ENCODE measurements at places on chromosomes 1 and 21. TPM values are rescaled to one million over a fixed set of nuclear protein-coding genes. Genes with fewer than 3 reads are reported as not detected.

COL8A2 gene
- not detected for total RNA-seq

HFM1 gene
- total RNA-seq: not detected

PTPN22 gene
- total RNA-seq: 0.24 TPM

MPL gene
- total RNA-seq: 0.73 TPM

LRRC38 gene
- total RNA-seq: not detected

PRDX6 gene
- 325 TPM for total RNA-seq

SLAMF6 gene
- total RNA-seq: not detected

OR2T2 gene
- not detected for total RNA-seq

ADCY10 gene
- 0.91 TPM for total RNA-seq

FMO2 gene
- total RNA-seq: not detected

GUCA2A gene
- not detected for total RNA-seq
